Pons (tissue), 1 donor: ENCODE measurements at places on chromosomes 16 and 17.

DNA sequence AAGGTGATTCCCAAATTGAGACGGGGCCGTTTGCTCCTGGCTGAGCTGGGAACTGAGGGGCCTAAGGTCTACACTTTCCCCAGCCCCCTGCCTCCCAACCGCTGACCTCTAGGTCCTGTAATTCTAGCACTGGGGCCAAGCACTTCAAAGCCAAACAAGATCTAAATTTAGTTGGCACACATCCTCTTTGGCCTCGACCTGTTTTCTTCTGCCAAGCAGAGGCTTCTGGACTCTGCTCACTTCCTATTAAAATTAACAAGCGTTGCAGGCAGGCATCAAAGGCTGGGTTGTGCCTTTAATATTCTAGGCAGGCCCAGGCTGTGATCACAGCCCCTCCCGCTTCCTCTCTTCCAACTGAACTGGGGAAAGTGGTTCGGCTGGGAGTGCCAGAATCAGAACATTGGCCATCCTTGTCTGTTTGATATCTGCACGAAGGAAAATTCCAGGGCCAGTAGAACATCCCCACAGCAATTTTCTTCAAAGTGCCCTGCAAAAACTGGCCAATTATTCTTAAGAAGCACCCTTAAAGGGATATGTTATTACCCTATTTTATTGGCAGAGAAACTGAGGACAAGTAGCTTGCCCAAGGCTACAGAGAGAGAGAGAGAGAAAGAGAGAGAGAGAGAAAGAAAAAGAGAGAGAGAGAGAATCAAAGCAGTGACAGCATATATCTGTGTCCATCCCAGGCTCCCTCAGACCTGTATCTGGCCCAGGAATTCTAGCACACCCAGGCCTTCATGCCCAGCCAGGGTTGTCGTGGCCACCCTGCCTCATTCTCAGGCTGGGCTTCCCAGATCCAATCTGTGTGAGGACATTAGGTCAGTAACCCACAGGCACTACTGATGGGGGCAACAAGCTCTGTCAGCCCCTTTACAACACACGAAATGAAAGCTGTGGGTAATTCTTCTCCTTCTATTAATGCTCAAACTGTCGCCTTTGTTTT, 12.8 kb upstream of the MT4 start:
- DNase-seq, result peak; percentile 92

DNA sequence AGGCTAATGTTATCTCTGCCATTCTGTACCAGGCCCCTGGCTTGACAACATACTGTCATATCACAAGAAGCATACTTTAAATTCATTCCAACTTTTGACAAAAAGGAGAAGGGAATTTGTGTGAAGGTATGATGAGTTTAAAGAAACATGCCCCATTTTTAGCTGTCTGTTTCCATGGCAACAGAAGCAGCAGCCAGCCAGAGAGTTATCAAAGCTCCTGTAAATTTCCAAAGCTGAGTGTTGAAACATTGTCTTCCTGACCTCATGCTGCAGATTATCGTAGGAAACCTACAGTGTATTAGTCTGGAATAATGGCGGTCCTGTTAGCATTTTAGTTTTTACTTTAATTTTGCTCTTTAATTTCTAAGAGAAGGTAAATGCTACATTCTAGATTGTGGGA, 124.9 kb downstream of the MRTFB start:
- DNase-seq, result no peak

- no peak for DNase-seq
Measured at GRCh38 chr16:23187341-23187740, 4.8 kb downstream of the SCNN1G start.

DNA sequence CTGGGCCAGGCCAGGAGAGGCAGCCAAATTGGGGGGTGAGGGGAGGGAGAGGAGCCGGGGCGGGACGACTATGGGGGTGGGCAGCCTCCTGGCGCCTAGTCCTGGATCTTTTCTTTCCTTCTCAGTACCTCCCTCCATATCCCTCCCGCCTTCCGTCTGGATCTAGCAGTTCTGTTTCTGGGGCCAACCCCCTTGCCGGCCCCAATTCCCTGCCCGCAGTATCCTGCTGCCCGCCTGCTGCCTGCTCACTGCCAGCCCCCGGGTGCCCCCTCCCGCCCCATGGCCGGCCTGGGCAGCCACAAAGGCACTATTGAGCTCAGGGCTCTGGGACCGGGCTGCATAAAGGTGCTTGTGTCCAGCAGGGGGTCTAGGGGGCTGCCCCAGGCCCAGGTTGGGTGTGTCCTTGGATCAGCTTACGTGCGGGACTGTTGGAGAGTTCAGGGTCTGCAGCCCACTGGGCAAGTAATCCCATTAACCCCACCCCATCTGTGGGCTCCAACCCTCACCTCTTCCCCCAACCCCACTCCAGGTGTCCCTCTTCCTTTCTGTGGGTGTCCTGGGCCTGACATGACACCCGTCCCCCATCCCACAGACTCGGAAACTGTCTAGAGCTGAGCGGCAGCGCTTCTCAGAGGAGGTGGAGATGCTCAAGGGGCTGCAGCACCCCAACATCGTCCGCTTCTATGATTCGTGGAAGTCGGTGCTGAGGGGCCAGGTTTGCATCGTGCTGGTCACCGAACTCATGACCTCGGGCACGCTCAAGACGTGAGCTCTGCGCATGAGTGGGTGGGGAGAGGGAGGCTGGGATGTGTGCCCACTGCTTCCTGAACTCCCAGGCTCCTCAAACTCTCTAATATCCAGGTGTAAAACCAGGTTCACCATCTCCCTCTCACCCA, 2.0 kb downstream of the WNK4 start:
- DNase-seq, result no peak

- no peak for DNase-seq
Measured at GRCh38 chr17:27345141-27345904, 51.4 kb downstream of the WSB1 start.

DNA sequence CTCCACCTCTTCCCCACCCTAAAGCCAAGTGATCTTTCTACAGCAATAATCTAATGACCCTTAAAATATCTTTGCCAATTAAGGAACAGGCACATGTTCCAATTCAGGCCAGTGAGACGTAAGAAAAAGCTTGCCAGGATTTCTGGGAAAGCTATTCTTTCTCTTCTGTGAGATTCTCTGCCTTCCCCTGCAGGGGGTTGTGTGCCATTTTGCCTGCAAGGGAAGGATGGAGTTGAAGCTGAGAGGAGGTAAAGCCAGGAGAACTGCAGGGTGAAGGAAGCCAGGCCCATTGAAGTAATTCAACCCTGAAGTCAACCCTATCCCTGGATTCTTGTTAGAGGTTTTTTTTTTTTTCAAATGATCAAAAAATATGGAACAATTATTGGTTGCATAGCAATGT, 9.0 kb upstream of the LPO start:
- DNase-seq, result no peak

GRCh38 chr17:64230791-64231408, 32.2 kb downstream of the TEX2 start:
- peak; percentile 28 for DNase-seq

DNA sequence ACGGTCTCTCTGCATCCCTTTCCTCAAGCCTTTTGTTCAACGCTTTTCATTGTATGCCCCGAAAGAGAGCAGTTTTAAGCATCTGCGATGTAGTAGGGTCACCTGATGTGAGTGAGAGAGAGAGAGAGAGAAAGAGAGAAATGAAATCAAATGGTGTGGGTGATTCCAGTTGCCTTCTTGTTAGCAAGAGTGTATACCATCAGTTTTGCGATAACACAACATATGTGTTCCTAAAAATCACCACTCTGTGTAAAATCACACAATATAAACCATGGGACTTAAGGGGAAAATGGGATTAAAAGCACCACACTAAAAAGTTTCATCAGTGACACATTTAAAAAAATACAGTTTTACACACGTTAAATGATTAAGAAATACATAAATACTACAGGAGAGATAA, 1102.7 kb upstream of the EEF2KMT start:
- no peak for DNase-seq

GRCh38 chr16:1584926-1585484, 26.9 kb downstream of the IFT140 start:
- DNase-seq, result no peak

DNA sequence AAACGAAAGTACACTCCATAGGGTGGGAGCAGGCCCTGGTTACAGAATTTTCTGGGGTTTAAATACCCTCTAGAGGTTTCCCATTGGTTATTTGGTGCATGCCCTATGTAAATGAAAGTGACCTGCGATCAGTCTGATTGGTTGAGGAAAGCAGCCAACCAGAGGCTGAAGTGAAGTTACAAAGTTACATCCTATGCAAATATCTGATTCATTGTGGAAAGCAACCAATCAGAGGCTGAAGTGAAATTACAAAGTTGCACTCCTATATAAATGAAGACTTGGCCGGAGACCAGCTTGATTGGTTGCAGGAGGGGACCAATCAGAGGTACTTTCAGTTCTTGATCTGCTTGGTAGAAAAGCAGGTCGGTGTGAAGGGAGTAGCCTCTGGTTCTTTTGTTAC, 24.4 kb downstream of the NAA60 start:
- DNase-seq, result no peak

DNA sequence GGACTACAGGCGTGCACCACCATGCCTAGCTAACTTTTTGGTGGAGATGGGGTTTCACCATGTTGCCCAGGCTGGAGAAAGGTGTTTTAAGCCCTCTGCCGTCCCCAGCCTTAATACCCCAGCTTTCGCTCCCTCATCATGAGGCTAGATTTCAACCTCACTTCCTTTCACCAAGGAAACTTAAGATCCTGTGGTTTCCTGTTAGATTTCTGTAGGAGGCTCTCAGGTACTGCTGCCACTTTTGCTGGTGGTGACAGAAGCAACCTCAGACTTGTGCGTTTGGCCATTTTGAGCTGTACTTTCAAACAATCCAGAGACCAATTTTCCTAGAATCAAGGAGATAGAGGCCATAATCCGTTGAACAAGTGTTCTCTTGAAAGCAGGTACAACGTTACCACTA, 36.2 kb downstream of the MPHOSPH6 start:
- no peak for DNase-seq

GRCh38 chr16:23711785-23712184, 1.2 kb downstream of the ERN2 start:
- DNase-seq, result no peak

DNA sequence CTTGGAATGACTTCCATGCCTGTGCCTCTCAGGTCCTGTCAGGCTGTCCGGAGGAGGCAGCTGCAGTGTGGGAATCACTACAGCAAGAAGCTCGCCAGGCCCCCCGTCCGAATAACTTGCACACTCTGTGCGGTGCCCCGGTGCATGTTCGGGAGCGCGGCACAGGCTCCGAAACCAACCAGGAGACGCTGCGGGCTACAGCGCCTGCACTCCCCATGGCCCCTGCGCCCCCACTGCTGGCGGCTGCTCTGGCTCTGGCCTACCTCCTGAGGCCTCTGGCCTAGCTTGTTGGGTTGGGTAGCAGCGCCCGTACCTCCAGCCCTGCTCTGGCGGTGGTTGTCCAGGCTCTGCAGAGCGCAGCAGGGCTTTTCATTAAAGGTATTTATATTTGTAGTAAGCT, 1.3 kb downstream of the NRN1L start:
- DNase-seq, result no peak
